ENCODE measurements at places on chromosomes 7 and 10.

GRCh38 chr10:27635290-27635689 is 110.3 kb downstream of the MKX start:
- no peak for DNase-seq

DNA sequence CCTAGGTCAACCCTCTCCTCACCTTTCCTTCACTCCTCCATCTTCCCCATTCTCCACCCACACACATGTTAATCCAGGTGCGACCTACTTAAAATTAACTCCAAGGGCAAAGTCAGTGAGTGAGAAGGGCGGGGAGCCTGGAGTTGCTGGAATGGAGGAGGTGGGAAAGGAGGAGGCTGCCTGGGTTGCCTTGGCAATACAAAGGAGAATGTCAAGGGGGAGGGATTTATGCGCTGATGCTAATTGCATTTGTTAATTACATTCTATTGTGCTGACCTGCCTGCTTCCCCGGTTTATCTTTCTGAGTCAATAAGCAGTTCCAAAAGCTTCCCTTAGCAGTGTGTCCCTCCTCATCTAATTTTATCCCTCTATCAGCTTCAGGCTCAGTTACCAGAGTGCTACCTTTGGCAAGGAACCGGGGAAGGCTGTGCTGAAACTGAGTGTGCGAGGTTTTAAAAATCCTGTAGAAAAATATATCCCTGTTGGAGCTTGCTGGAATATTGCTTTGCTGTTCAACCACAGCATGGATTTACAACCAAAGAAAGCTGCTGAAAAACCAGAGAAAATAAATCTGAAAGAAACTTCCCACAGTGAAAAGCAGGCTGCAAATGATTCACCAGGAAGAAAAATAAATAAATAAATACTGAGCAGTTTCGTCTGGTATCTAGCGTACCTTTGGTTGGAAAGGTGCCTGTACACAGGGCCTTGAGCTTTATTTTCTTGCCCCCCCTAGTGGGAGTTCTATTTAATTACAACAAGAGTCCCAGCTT is 113.2 kb upstream of the DGKB start:
- DNase-seq: peak; percentile 87

DNA sequence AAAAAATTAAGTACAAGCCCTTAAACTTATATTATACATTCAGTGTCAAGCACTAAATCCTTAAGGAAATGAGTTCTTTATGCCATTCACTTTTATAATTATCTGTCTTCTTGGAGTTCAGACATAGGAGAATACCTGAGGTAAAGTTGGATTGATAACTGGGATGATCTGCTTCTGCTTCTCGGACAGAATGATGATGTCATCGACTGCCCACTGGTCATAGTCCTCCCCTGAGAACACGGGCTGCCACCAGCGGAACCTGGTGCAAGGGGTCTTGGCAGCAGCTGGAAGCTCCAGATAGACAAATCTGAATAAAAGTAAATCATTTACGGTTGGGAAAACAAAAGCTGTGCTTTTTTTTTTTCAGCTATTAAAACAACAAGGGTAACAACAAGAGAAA is 148.2 kb upstream of the SLC26A5 start:
- DNase-seq: no peak

DNA sequence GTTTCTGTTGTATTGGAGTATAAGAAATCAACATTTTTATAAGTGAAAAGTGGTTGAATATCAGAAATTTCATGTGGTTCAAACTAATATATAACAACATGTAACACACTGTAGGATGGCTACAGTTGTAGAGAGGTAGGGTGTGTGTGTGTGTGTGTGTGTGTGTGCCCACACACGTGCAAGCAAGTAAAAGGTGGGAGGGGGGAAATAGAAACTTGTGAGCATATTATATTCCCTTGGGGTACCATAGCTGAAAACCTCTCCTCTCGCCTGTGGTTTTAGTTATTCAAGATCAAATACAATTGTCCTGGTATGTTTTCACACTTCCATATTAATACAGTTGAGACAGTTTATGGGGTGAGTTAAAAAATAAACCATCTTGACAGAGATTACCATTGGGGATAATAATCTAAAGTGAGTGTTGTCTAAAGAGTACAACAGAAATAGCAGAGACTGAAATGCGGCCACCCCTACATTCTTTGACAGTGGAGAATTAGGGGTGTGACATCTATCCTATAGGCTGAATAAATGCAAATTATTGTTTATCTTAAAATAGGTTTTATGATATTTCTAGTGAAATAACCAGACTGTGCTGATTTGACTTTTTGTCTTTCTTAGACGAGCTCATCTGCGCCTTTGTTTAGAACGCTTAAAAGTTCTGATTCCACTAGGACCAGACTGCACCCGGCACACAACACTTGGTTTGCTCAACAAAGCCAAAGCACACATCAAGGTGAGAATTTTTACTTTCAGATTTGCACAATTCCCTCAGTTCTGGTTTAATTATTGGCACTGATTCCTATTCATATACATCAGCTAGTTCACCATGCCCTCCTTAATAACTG is 25.9 kb downstream of the SMNDC1 start:
- no peak for DNase-seq

DNA sequence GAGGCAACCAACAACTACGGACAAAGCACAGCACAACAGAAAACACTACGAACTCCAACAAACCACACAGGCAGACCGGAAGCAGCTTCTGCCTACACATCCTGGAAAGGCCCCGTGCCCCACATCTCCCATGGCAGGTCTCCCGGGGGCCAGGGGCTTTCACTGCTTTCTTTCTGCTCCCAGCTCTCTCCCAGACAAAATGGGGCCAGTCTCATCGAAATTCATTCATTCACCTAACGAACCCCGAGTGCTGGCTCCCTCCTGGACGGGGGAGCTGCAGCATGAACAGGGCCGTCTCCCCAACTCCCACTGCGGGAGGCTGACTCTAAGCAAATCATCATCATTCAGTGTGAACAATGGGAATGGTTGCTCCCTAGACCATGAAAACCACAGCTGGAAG is 47.6 kb upstream of the NANOS1 start:
- no peak for DNase-seq

GRCh38 chr7:20299647-20300312 is 30.9 kb upstream of the ITGB8 start:
- no peak for DNase-seq

- no peak for DNase-seq
These were observed 573.4 kb upstream of the CNTNAP2 start for GRCh38 chr7:145543242-145543641.

- no peak for DNase-seq
These were observed 86.4 kb downstream of the AUTS2 start for GRCh38 chr7:69684369-69685292.

GRCh38 chr10:110706690-110707098 is 62.6 kb downstream of the RBM20 start:
- DNase-seq: no peak

- no peak for DNase-seq
These were observed 20.5 kb upstream of the COL1A2 start for GRCh38 chr7:94374231-94374630.

DNA sequence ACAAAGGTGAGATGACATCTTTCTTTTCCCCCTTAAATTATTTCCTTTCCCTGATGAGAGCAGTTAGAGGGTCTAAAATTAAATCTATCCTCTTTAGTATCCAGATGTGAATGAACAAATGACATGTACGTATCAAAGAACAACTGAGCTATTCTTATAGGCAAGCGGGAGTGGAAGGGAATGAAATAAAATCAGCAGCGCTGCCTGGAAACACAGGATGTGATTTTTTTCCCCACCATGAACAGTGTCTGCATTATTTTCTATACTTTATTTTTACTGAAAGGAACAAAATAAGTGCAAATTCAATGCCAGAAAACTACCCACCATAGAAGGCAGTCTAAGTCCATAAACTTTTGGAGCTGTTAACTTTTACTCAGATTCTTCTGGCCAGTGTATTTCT is 40.6 kb downstream of the SLC26A4 start:
- no peak for DNase-seq

DNA sequence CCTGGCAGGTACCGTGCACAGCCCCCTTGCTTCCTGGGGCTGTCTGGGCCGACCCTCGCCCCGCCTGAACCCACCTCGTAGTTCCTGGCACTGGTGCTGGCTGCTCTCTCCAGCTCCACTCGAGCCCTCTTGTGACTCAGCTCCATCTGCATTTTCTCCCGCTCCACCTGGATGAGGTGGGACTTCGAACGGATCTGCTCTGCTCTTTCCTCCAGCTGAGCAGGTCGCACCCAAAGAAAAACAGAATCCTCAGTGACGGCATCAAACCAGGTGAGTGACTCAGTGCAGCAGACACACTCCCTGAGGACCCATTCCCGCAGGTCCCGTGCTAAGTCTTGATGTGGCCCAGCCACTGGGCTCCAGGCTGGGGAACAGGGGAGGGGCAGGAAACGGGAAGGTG is 7.4 kb downstream of the MAD1L1 start:
- no peak for DNase-seq

GRCh38 chr10:72834183-72834825 is 59.2 kb upstream of the OIT3 start:
- DNase-seq: peak; percentile 43

GRCh38 chr7:4189131-4189570 is 492.9 kb upstream of the FOXK1 start:
- no peak for DNase-seq

DNA sequence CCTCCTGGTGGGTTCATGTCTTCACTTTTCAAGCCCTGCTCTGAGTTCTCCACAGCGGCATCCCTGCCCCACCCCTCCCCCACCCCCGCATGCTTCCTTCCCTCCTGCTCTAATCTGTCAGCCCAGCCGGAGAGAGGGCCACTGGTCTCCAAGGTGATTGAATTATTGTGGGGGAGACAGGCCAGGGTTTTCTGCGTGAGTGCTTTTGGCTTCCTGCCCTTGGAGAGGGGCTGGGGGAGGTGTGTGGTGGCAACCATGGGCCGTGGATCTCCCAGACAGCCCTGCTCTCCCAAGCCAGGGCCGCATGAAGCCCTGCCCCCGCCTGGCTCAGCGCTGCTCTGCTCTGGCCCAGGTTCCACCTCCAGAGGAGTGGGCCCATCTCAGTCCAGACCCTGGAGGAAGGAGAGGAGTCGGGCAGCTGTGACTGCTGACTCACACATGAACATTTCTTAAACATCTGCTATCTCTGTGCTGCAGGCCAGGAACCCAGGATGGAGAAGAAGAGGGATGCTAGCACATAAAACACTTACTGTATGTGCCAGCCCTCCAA is 109.9 kb downstream of the ZMIZ1 start:
- peak; percentile 65 for DNase-seq

- DNase-seq: no peak
These were observed 202.0 kb downstream of the STK31 start for GRCh38 chr7:23912065-23912464.

DNA sequence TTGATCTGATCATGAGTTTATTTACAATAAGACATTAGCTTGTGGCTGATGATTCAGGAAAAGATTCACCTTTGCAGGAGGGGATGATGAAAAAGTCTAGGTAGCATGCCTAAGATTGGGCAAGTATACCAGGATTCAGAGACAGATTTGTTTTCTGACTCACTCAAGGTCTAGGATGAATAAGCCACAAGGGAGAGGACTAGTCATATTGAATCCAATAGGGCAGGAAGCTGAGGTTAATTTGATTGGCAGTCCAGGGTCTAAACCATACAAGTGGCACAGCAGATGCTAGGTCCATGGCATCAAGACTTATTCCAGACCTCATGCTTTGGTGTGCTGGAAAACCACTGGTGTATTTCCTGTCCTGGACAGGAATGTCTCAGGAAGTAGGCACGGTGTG is 1133.4 kb downstream of the XPNPEP1 start:
- no peak for DNase-seq

- no peak for DNase-seq
These were observed 14.3 kb upstream of the ABCB5 start for GRCh38 chr7:20601121-20601520.

GRCh38 chr7:47968847-47969774 is 10.3 kb downstream of the HUS1 start:
- DNase-seq: peak; percentile 51

- no peak for DNase-seq
These were observed 40.0 kb downstream of the FIGNL1 start for GRCh38 chr7:50409856-50410745.

GRCh38 chr7:155483868-155484325 is 26.0 kb downstream of the EN2 start:
- no peak for DNase-seq

GRCh38 chr10:35165136-35165535 is 38.5 kb downstream of the CREM start:
- no peak for DNase-seq

GRCh38 chr10:69329721-69330178 is 51.5 kb downstream of the HK1 start:
- DNase-seq: no peak

DNA sequence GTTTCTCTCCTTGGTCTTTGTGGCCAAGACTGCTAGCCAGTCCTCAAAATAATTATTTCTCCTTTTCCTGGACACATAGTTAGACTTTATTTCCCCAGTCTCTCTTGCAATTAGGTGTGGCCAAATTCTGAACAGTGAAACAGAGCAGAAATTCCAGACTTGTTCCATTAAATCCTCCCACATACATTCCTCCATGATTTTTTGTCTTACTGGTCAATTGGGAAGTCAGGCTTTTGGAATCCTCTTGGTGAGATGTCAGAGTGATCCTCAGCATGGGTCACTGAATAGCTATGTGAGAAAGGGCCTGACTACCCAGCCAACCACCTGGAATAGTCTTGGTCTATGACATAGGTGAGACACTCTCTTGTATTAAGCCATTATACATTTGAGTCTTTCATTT is 164.2 kb downstream of the DGKI start:
- no peak for DNase-seq

- no peak for DNase-seq
These were observed 65.7 kb upstream of the STRIP2 start for GRCh38 chr7:129368389-129368986.

DNA sequence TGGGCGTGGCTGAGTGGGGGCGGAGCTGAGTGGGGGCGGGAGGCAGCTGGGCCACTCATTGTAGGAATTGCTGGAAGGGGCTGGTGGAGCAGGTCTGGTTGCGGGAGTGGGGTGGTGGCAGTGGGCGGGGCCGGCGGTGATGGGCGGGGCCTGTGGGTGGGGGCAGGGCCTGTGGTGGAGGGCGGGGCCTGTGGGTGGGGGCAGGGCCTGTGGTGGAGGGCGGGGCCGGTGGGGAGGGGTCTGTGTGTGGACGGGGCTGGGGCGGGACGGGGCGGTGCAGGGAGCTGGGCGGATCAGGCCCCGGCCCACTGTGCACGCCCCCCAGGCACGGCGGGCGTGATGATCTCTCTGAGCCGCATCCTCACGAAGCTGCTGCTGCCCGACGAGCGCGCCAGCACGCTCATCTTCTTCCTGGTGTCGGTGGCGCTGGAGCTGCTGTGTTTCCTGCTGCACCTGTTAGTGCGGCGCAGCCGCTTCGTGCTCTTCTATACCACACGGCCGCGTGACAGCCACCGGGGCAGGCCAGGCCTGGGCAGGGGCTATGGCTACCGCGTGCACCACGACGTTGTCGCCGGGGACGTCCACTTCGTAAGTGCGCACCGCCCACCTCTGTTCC is 14.0 kb downstream of the SLC29A4 start:
- DNase-seq: no peak

- DNase-seq: peak; percentile 60
These were observed at the start of gene KIAA1549 for GRCh38 chr7:138981332-138982203. Gene KIAA1549, minus strand, starts transcription at chr7:138981389. Its CDS starts 120 bp downstream, at chr7:138981269.

All from NCI-H1436 (cell line).